ENCODE measurements at places on chromosomes 16 and 17.

GRCh38 chr17:72614871-72615626, 477.4 kb downstream of the SLC39A11 start:
- DNase-seq: no peak

- no peak for DNase-seq
Measured at GRCh38 chr16:1220841-1221627, 4.0 kb downstream of the TPSG1 start.

DNA sequence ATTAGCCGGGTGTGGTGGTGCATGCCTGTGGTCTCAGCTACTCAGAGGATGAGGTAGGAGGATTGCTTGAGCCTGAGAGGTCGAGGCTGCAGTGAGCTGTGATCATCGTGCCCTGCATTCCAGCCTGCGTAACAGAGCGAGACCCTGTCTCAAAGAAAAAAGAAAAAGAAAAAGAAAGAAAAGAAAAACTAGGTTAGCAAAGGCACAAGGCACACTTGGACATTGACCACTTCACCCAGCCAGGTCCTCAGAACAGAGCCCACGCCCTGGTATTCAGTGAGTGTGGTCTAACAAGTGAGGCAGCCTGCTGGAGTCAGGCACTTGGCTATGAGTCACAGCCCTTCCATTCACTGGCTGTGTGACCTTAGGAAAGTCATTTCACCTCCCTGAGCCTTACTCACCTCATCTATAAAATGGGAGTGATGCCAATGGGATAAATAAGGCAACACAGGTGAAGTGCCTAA, 10.4 kb downstream of the MILR1 start:
- no peak for DNase-seq

- DNase-seq: no peak
Measured at GRCh38 chr16:81700071-81700779, 78.9 kb upstream of the PLCG2 start.

DNA sequence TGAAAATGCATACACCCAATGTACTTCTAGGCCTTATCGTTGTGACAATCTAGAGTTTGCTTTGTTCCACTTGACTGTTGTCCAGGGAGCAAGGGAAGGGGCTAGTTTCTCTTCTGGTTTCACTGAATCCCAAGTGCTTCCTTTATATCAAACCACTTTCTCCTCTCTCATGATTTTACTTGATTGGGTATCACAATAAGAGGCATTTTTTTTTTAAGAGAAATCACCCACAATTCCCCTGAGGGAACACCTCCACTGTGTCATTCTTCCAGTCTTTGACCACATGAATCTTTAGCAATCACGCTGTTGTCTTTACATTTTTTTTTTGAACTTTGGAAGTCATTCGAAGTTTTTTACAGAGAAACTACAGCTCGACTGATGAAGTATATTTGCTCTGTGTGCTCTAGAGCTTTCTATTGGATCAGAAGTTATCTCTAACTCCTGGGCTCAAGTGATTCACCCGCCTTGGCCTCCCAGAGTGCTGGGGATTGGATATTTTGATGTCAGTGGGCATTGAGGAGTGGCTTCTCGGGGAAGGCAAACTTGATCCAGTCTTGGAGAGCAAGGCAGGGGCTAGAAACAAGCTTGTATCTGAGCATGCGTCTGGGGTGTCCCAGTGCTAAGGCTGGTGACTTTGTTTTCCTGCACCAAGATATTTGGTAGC, 3.0 kb downstream of the CDH1 start:
- no peak for DNase-seq

DNA sequence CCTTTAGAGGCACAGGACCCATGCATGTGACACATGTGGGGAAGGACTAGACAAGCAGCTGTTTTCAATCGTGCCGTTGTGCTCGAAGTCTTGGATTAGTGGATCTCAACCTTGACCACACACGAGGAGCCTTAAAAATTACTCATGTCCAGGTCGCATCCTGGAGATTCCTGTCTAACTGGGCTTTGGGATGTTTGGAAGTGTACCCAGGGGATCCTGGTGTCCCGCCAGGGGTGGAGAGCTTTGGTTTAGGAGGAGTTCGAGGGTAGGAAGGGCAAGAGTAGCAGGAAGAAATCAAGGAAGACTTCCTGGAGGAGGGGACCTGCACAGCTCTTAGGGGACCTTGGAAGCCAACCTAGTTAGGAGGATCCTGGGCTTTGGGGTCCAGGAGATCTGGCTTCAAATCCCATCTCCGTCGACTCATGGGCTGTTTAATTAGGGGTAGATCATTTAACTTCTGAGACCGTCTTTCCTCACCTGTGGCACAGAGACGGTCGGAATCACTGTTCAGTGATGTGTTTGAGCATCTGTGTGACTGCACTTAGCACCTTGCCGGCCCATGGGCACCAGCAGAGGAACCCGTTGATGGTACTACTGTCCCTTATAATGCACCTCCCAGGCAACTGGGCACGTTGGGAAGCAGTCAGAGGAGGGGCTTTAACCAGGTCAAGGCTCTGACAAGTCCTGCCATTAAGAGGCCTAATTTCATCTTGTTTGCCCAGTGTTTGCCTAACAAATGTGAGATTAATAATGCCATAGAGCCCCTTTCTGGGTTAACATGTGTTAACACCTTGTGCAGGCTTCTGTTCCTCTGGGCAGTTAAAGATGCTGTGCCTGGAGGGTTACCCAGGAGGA, 102.0 kb upstream of the PLCG2 start:
- no peak for DNase-seq

GRCh38 chr17:77273397-77274085, 132.8 kb downstream of the SEC14L1 start:
- DNase-seq: no peak

Data from stimulated activated CD4-positive, alpha-beta T cell treated with anti-CD3 and anti-CD28 coated beads, Interleukin-2, amount 100 ng/mL, for 4 hours (primary cell).